GM23338 (cell line): ENCODE measurements at places on chromosomes 7 and 10.

DNA sequence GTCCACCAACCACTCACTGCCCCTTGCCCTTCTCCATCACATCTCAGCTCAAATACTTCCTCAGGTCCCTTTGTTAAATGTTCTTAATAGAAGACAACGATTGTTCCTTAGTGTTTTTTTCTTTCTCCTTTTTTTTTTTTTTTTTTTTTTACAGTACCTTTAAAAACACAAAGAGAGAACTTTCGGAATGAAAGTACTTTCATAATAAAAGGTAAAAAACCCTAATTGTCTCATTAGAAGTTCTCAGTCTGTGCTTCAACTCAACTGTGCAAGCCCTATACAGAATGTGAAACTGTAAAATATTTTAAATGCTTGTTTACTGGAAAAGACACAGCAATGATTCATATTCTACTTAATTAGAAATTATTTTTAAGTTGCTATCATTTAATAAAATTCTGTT lies 29.4 kb downstream of the TSPAN12 start:
- no peaks in the 10 kb centered on the region for H3K36me3 ChIP-seq
- no peak overlapping the region for H3K4me3 ChIP-seq
- no peak for DNase-seq
- H3K4me1 ChIP-seq = peaks cover 32% of the 10 kb centered on the region
- H3K27me3 ChIP-seq = no peaks in the 10 kb centered on the region
- no peak overlapping the region for H3K27ac ChIP-seq

- H3K27ac ChIP-seq = no peak overlapping the region
- H3K36me3 ChIP-seq = no peaks in the 10 kb centered on the region; the same call in 1 of the 2 replicates
- H3K4me1 ChIP-seq = peaks cover 11% of the 10 kb centered on the region
- no peaks in the 10 kb centered on the region; the same call in 1 of the 2 replicates for H3K27me3 ChIP-seq
- no peak for DNase-seq
These were observed 77.0 kb upstream of the FAM20C start for GRCh38 chr7:115274-115911.

DNA sequence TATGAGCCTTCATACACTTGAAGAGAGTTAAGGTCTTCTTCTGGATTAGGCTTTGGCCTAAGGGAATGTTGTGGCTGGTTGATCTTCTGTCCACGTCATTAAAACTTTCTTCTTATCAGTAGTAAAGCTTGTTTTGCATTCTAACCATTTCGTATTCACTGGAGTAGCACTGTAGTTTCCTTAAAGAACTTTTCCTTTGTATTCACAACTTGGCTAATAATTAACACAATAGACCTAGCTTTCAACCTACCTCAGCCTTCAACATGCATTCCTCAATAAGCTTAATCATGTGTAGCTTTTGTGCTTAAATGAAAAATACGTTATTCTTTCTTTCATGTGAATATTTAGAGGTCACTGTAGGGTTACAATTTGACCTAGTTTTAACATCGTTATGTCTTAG lies 42.8 kb downstream of the AKR1C8 start:
- no peak overlapping the region for H3K4me3 ChIP-seq
- H3K4me1 ChIP-seq = no peaks in the 10 kb centered on the region
- H3K27ac ChIP-seq = no peak overlapping the region
- DNase-seq = no peak
- no peaks in the 10 kb centered on the region for H3K27me3 ChIP-seq

- DNase-seq = peak; percentile 27
- H3K27ac ChIP-seq = peak overlapping the region; percentile 61
- H3K36me3 ChIP-seq = no peaks in the 10 kb centered on the region
These were observed 20.2 kb downstream of the MCU start for GRCh38 chr10:72712136-72712535.

DNA sequence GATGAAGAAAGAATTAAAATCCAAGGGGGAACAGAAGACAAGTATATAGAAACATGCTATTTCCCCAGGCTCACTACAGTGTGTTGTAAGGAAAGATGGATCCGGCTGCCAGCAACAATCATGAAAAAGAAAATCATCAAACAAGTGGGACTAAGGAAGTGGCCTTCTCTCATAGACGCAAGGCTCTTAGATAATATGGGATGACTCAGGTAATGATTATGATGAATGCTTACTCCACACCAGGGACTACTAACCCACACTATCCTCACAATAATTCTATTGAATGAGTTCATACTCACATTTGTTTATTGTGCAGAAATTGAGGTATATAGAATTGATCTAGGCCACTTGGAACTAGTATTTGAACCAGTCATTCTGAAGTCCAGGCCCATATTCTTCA lies 111.2 kb upstream of the BET1 start:
- H3K27me3 ChIP-seq = no peaks in the 10 kb centered on the region
- no peak overlapping the region for H3K4me3 ChIP-seq
- no peak overlapping the region for H3K27ac ChIP-seq

DNA sequence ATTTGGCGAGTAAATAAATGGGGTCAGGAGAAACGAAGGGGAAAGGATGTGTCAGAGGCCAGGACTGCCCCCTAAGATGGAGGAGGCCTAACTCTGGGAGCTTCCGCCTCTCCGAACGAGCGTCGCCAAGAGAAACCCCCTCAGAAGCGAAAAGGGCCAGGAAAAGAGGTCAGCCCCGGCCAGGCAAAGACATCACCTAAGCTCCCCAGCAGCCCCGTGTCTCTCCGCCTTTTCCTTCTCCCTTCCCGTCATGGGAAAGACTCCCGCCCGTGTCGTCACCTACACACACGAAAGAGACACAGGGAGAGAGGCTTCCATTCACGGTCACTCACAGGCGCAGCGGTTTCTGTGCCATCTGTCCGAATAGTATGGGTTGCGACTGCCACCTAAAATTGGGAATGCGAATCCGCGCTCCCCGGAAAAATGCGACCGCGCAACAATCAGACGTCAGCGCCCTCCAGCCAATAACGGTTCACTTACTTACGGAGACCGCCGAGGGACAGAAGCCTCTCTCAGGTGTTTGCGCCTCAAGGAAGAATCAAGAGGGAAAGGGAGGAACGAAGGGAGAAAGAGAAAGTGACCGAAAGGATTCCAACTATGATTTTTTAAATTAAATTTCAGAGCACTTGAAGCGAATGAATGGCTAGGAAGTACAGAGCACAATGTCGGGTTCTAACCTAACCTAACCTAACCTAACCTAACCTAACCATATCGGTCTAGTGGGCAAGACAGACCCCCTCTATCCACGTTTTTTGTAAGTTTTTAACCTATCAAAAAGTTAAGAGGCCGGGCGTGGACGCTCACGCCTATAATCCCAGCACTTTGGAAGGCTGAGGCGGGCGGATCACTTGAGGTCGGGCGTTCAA lies at the start of gene CWF19L1:
Gene CWF19L1 (minus strand): TSS at position 400 of the 866 bp plus-strand sequence. CDS start 45 bp downstream, at position 355.
- no peaks in the 10 kb centered on the region for H3K27me3 ChIP-seq
- peak; percentile 95 for DNase-seq
- H3K36me3 ChIP-seq = no peaks in the 10 kb centered on the region

GRCh38 chr10:119908166-119908565 lies 15.6 kb downstream of the SEC23IP start:
- H3K27me3 ChIP-seq = no peaks in the 10 kb centered on the region
- H3K36me3 ChIP-seq = peaks cover 51% of the 10 kb centered on the region
- H3K4me3 ChIP-seq = no peak overlapping the region
- H3K27ac ChIP-seq = no peak overlapping the region
- no peak for DNase-seq

DNA sequence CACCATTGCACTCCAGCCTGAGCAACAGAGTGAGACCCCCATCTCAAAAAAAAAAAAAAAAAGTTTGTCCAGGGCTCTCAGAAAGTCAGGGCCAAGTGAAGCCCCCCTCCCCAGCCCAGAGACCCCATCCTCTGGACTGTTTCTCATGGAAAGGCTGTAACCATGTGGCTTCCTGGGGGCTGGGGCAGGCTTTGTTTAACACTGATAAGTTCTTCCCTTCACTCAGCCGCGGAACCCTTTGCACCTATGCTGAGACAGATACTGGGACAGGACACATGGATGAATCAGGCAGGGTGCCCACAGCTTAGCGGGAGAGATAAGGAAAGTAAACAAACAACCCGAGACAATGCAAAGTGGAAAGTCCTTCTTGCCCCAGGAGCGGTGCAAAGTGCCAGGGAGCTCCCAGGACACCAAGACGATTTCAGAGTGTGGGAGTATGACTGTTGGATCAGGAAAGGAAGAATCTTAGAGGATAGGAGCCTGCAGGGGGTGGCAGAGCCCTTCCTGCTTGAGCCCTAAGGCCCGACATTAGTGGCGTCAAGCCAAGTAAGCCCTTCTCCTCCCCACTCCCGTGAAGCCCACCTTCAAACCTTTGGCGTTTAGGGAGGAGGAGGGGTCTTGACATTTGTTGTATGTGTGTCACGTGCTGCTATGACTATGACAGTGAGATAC lies 11.6 kb downstream of the MLXIPL start:
- no peak overlapping the region for H3K4me3 ChIP-seq
- DNase-seq = peak; percentile 57
- no peaks in the 10 kb centered on the region; the same call in 1 of the 2 replicates for H3K36me3 ChIP-seq
- H3K27me3 ChIP-seq = no peaks in the 10 kb centered on the region
- no peaks in the 10 kb centered on the region for H3K4me1 ChIP-seq

DNA sequence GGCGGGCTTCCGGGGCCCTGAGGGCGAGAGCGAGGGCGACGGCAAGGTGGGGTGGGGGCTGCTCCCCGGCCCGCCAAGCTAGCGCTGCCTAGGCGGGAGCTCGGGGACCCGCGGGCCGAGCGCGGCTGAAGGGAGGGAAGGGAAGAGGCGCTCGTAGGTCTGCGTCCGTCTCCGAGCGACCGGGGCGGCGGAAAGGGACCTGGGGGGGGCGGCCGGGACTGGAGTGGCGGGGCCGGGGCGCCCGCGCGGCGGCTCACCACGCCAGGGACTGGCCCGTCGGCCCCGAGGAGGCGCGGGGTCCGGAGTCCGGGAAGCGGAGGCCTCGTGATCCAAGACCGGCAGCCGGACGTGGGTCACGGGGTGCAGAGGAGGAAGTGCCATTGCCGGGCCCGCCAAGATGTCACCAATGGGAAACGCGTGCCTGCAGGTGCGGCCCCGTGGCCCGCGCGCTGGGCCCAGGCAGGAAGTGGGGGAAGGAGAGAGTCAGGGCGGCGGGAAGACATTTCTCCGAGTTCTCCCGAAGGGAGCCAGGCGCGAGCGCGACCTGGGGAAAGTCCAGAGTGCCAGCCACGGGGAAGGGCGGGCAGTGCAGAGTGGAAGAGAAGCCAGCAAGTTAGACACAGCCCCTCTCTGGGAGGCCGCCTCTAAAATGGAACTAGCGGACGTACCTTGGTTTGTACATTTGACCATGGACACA lies 11.9 kb downstream of the HNRNPF start:
- peak overlapping the region; percentile 99 for H3K4me3 ChIP-seq
- H3K36me3 ChIP-seq = peaks cover 29% of the 10 kb centered on the region
- H3K4me1 ChIP-seq = peaks cover 49% of the 10 kb centered on the region

DNA sequence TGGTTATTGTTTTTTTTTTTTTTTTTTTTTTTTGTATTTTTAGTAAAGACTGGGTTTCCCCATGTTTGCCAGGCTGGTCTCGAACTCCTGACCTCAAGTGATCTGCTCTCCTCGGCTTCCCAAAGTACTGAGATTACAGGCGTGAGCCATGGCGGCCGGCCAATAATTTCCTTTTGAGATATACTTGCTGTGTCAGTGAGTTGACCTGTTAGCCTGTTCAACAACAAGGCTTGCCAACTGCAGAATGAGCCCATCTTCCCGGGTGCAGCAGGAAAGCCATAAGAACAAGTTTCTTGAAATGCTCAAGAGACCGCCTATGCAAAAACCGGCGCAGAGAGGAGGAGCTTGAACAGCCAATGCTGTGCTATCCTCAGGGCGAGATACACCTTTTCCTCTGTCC lies 112.5 kb downstream of the PRPF18 start:
- DNase-seq = no peak
- no peak overlapping the region for H3K4me3 ChIP-seq
- no peaks in the 10 kb centered on the region for H3K36me3 ChIP-seq

DNA sequence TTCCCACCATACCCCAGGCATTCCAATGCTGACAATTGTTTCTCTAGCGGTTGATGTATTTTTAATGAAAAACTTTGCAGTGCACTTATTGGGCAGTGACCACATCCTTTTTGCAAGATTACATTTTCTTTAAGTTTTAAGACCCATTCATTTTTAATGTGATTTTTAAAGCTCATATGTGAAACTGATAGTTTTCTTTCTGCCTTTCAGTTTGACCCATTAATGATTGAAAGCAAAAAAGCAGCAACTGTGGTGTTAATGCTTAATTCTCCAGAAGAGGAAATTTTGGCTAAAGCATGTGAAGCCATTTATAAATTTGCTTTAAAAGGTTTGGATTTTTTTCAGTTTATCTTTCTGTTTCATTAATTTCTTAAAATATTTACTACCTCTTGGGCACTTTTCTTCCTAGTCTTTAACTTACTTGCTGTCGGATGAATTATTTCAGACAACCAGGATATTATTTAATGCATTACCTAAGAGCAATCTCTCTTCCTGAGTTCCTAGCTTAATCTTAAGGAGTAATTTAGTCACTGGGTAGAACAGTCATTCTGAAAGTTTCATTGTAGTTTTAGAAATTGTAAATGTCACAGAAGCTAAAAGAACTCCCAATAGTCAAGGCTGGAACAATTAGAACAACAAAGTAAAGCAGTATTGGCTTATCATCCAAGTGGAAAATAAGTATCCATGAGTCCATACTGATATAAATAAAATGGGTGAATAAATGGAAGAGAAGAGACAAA lies 18.3 kb downstream of the ARMC3 start:
- H3K27me3 ChIP-seq = no peaks in the 10 kb centered on the region
- H3K4me1 ChIP-seq = no peaks in the 10 kb centered on the region
- no peaks in the 10 kb centered on the region for H3K36me3 ChIP-seq
- H3K27ac ChIP-seq = no peak overlapping the region
- no peak overlapping the region for H3K4me3 ChIP-seq

DNA sequence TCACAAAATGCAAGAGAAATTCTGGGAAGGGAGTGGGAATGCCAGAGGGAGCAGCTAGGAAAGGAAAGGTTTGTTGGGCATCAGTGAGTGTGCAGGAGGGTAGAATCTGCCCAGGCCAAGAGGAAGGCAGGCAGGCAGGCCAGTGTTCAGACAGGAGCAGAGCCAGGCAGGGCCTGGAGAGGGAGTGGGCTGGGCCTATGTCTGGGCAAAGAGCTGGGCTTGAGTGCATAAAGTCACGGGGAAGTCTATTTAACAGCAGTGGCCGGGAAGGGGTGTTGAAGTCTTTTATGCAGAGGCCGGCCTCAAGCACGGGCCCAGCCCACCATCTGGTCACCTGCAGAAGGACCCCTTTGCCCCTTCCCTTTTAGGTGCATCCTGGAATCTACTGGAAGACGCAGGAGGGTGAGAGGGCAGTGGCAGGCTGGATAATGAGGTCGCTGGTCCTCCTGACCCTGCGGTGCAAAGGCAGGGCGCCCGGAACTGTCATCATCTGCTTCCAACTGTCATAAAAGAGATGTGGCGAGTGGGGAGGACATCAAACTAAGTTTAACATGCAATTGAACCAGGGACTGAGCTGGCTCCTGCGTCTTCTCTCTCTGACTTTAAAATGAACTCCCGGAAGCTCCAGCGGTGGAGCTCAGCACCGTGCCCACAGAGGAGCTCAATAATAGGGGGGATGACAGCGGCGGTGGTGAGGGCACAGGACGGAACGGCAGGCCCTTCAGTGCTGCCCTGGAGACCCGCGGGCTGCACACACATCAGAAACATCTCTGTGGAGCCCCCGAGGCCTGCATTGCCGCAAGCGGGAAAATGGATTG lies 29.5 kb downstream of the CARD11 start:
- H3K27ac ChIP-seq = no peak overlapping the region
- H3K36me3 ChIP-seq = no peaks in the 10 kb centered on the region
- no peak for DNase-seq
- no peaks in the 10 kb centered on the region for H3K27me3 ChIP-seq
- H3K4me1 ChIP-seq = no peaks in the 10 kb centered on the region
- H3K4me3 ChIP-seq = no peak overlapping the region
